Kasumi-1 (cell line): ENCODE measurements at places on chromosomes 1 and 21.

- DNase-seq = no peak
Measured at GRCh38 chr1:63512584-63512983, 10.4 kb downstream of the ITGB3BP start.

DNA sequence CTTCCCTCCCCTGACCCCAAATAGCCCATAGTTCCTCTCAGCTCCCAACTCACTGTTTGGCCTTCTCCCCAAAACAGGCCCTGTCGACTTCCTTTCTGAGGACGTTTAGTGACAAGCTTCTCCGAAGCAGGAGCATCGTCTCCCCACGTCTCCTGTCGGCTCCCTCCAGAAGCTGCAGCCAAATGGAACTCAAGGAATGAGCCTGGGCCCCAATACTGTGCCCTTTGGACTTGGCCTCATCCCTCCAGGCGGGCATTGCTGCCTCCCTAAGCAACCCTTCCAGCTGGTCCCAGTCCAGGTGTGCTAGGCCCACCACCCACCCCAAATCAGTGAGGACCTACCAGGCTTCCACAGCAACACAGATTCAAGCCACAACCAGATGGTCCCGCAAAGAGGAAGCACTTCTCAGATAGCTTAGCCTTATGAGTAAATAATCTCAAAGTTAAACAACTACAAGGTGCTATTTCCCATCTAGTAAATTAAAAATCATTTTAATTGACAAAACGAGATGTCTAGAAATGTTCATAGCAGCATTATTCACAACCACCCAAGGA lies 33.0 kb downstream of the ACOT7 start:
- no peak for DNase-seq

DNA sequence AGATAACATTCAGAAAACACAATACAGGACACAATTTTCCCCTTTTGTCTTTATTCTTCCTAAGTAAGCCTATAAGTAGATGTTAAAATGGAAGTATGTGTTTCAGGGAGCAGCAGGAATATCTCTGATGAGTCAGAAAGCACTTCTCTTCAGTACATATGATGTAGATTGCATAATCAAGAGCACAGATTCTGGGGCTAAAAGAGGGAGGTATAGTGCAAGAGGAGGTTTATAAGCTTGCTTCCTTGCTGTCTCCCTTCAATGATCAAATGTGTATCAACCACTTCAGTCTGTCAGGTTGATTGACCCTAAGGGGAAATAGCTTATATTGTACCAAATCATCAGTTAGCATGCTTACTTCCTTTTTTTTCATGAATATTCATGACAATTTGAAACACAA lies 822.8 kb downstream of the BRINP3 start:
- no peak for DNase-seq

DNA sequence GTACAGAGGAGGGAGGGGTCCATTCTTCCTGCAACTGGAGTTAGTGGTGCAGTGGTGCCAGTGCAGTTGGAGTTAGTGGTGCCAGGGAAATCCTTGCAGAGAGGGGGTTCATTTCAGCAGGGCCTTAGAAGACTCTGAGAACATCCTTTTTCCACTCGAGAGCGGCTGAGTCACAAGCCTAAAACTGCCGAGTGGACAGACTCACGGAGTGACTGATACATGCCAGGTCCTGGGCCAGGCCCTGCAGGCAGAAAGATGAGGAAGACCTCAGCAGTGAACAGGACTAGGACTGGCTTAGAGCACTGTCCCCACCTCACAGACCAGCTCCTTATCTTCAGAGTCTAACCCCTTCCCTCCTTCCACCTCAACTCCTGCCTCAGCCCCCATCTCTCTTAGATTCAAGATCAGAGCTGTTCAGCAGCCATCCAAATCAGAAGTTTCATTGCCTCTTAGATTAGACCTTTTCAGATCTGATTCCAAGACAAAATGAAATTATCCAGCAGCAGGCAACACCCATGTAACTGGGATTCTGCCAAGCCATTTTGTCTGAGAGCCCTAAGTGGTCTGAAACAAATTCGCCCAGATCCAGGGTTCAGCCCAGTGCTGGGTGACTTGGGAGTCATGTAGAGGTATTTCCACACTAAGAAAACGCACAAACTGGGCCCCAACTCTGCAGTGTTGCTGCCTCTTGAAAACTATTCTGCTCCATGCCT lies 12.7 kb upstream of the IKBKE start:
- no peak for DNase-seq

DNA sequence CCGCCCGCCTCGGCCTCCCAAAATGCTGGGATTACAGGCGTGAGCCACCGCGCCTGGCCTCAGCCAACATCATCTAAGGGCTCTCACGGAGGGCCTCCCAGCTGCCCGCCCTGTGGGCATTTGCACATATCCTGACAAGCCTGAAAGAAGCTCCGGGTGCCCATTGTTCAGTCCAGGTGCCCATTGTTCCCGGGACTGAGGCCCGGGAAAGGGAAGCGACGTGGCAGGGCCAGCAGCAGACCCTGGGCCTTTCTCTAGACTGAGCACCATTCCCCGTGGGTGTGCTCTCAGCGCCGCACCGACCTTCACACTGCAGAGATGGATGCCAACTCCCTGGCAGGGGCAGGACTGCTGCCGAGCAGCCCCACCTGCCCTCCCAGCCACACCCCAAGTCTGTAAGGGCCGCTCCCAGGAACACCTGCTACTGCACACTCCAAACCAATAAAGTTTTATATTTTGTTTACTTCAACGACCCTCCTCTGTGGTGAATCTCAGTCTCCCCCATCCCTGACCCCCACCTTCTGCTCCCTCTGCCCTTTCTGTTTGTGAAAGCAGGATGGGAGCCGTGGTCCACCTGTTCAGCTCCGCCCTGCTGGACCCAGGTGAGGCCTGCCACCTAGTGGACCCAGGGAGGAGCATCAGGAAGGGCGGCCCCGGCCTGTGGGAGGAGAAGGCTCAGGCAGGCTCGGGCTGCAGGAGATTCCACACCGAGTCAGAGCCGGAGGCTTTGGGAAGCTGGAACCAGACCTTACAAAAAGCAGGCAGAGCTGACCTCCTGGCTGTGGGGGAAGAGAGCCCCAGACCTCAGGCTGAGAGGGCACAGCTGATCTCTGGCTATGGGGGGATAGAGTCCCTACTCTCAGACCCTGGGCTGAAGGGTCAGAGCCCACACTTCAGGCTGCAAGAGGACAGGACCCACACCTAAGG lies 1.1 kb upstream of the TMEM82 start:
- peak; percentile 48 for DNase-seq

DNA sequence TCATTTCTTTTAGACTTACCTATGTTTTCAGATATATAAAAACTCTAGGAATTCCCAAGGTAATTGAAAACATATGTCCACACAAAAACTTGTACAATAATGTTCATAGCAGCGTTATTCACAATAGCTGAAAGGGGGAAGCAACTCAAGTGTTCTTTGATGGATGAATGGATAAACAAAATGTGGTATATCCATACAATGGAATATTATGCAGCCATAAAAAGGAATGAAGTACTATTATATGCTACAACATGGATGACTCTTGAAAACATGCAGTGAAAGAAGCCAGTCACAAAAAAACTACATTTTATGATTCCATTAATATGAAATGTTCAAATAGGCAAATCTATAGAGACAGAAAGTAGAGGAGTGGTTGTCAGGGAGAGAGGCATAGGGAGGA lies 62.2 kb upstream of the WDR26 start:
- DNase-seq = no peak

- peak; percentile 99 for DNase-seq
Measured at GRCh38 chr1:202348509-202349205, at the start of gene PPP1R12B. PPP1R12B (plus strand) TSS chr1:202348699; CDS start chr1:202348852, 153 bp downstream.

GRCh38 chr1:41503538-41504113 lies 19.1 kb upstream of the EDN2 start:
- DNase-seq = no peak

GRCh38 chr1:50047916-50048694 lies 24.4 kb upstream of the AGBL4 start:
- DNase-seq = no peak

GRCh38 chr1:203559523-203559922 lies 65.6 kb downstream of the OPTC start:
- no peak for DNase-seq

DNA sequence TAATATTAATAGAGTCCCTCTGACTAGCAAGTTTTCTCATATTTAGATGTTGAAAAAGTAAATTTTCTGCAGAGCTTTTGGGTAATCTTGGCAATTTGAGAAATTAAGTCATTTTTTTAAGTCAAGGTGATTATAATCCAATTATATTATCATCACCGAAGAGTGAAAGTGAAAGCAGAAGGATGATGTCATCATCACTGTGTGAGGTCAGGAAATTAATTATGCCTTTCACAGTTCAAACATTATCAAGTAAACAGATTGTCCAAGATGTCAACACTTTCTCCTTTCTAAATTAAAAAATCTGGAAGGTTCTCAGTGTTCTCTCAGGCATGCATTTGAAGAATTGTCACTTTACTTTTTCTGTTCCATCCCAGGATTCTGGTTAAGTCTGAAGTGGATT lies 296.0 kb downstream of the TBX15 start:
- DNase-seq = no peak

GRCh38 chr1:10674700-10675609 lies 121.5 kb downstream of the CASZ1 start:
- DNase-seq = no peak

GRCh38 chr1:84768634-84769033 lies 78.4 kb upstream of the SSX2IP start:
- no peak for DNase-seq

GRCh38 chr1:213371525-213371846 lies 320.4 kb downstream of the RPS6KC1 start:
- no peak for DNase-seq

DNA sequence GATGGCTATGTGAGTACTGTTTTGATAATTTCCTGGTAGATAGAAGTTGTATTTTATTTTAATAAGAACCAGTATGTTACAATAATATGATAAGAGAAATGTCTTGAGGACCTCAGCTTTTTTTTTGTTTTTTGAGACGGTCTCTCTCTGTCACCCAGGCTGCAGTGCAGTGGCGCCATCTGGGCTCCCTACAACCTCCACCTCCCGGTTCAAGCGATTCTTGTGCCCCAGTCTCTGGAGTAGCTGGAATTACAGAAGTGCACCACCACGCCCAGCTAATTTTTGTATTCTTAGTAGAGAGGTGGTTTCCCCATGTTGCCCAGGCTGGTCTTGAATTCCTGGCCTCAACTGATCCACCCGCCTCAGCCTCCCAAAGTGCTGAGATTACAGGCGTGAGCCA lies 968.1 kb upstream of the ADGRL4 start:
- DNase-seq = no peak

- no peak for DNase-seq
Measured at GRCh38 chr1:116538544-116538943, 32.3 kb downstream of the CD58 start.

DNA sequence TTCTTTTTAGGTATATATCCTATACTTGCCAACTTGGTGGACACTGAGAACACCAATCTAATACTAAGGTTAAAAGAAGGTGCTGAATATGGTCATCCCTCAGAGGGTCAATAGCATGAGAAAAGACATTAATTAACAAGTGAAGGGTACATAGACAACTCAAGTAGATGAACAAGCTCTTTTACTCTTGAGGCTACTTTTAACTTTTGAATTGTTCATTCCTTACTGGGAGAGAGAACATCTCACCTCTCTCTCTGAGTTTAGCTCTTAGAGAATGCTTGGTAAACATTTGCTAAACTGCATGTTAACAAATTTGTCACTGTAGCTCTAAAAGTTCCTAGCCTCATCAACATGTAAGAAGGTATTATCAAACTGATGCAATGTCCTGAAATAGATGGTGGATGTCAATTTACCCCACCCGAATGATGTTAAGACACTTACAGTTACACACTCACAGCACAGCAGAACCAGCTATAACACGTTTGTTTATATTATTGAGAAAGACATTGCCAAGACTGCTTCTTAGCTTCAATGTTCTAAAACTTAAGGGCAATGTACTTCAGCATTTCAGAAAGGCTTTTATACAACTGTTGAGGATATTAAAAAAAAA lies 35.9 kb downstream of the HEATR1 start:
- no peak for DNase-seq

GRCh38 chr1:200373811-200374231 lies 36.0 kb downstream of the ZNF281 start:
- no peak for DNase-seq

GRCh38 chr1:25204797-25205480 lies 27.4 kb downstream of the SYF2 start:
- DNase-seq = peak; percentile 76

- no peak for DNase-seq
Measured at GRCh38 chr1:69485616-69486015, 82.1 kb upstream of the LRRC7 start.

DNA sequence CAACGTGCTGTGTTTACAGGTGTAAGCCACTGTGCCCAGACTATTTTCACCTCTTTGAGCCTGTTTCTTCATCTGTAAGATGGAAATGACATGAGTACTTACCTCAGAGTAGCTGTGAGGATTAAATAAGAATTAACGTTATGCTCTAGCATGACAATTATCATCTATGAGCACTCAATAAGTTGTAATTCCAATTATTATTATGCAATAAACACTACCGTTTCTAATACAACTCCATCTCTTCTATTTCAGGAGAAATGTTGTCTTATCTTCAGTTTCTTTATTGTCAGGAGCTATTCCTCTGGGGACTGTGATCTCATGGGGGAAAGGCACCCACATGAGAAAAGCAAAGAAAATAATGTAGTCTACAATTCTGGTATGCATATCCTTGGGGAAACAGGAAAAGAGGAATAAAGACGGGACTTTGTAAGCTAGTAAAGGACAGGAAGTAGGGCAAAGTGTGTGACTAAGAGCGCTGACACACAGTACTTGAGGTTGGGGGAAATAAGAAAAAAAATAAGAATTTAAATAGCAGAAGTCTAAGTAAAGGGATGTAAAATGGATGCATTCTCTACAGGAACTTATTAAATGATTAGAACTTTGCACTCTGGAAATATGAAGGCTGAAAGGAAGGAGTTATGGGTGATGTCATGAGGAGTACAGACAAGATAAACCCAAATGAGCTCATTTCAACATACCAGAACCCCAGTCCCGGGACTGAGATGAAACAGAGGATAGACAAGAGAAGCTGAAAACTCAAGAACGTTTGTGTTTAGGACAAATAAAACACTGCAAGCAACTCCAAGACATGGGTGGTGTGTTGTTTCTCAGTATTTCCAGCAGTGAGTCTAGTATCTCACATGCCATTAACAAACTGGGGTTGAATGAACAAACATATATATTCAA lies 9.8 kb downstream of the PHC2 start:
- DNase-seq = peak; percentile 75

DNA sequence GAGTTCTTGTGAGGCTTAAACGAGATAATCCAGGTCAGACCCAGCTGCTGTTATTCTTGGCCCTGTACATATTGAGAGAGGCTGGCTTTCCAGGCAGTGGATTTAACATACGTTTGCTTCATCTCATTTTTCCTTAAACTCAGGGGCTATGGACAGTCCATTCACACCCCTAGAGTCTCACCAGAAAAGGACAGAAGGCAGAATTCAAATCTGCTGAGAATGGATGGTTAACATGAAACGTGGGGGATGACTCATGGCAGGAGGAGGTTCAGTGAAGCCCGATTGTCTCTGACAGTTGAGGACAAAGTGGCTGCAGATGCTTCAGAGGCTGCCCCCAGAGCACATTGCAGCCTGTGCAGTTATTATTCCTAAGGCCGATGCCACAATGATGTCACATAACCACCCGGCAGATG lies 39.5 kb downstream of the TGFB2 start:
- DNase-seq = no peak
